ENCODE measurements at places on chromosomes 1 and 21. TPM values are rescaled to one million over a fixed set of nuclear protein-coding genes. Genes with fewer than 3 reads are reported as not detected.
A peak's percentile ranks its signal among the peaks of the same experiment; 100 is the strongest.

DNA sequence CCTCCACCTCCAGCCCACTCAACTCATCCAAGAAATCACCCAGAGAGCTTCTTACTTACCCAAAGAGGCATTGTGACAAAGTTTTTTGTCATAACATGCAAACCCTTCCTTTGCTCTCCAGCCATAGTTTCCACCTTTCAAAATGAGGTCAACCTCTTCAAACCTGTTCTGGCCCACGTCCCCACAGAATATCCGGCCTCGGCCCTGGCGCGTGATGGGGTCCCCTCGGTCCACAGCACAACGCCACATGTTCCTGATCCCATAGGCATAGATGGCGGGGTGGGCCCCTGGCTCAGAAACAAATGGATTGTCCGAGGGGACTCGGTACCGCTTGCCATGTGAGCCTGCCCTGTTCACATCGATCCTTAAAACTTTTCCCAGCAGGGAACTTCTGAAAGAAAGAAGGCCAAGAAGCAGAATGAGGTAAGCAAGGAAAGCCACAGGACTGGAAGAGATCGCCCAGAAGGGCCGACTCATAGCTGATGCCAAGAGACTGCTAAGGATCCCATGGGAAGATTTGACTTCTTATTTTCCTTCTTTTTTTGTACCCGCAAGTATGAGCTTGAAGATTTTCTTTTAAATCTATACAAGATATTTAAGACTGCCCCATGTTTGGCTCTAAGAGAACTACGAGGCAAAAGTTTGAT lies 7.8 kb downstream of the HHIPL2 start:
- no peak for DNase-seq

DNA sequence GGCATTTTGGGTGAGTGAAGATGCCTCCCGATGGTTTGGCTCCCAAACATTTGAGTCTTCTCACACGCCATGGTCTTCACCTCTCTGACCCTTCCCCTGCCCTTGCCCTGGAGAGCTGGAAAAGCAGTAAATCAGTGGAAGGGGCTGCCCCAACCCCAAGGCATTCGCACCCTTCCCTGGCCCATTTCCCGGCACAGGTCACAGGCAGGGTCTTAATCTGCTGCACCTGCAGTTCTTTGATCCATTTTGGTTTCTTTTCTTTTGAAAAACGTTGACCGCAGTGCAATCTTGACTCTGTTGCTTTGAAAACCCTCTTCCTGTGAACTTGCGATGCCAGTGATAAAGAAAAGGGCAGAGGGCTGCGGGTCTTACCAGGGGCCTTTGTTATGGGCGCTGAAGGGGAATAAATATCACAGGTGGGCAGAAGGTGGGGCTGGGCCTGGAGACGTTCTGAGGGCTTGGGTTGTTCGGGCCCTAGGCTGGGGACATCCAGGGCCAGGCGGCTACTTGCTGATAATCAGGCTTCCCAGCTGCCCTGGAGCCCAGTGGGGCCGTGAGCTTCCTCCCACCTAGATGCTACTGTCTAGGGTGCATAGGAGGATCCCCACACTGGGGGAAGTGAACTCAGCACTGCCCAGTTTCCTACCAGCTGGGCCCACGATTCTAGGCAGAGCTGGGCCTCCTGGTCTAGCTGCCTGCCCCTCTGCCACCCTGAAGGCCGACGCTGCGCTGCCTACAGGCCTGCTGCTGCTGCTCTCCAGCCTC lies 38.6 kb upstream of the EPS8L3 start:
- DNase-seq, result no peak

GRCh38 chr1:25431955-25432719 lies 1.4 kb downstream of the MACO1 start:
- DNase-seq, result no peak

GRCh38 chr1:150159550-150159949 lies 9.8 kb downstream of the PLEKHO1 start:
- DNase-seq, result no peak

DNA sequence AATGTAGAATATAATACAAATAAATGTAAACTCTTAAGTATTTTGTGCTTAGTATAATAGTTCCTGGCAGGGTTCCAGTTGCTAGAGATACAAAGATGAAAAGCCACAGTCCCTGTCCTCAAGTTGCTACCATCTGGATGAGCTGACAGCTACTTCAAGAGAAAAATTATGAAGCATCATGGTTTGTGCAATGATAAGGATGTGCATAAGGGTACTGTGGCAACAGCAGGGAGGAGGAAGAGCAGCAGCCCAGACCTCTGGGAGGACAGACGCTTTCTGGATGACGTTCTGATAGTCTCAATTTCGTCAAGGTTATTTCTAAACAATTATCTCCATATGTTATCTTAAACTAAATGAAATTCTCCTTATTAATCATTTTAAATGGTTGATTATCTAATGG lies 198.9 kb downstream of the NTNG1 start:
- DNase-seq, result no peak

GRCh38 chr1:16249596-16250241 lies 12.7 kb upstream of the CPLANE2 start:
- DNase-seq, result peak; percentile 57

- no peak for DNase-seq
These were observed 44.0 kb downstream of the OR10J1 start for GRCh38 chr1:159483501-159483900.

- no peak for DNase-seq
These were observed 143.6 kb upstream of the CD34 start for GRCh38 chr1:208054485-208054884.

DNA sequence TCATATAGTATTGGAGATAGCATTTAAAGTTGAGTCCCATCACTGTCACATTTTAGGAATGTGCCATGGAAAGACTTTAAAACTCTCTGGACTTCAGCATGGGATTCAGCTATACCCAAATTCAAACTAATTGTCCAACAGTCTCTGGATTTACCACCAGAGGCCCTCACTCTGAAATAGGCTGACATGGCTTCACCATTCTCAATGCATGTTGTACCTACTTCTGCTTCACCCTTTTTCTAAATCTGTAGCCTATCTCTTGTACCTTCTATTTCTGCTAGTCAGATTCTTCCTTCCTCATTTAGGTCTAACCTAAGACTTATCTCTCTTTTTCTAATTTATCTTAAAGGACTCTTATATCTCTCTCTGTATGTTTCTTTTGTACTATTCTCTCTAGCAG lies 512.7 kb upstream of the ZRANB2 start:
- no peak for DNase-seq

- no peak for DNase-seq
These were observed 2.8 kb upstream of the ADORA1 start for GRCh38 chr1:203124546-203125317.

DNA sequence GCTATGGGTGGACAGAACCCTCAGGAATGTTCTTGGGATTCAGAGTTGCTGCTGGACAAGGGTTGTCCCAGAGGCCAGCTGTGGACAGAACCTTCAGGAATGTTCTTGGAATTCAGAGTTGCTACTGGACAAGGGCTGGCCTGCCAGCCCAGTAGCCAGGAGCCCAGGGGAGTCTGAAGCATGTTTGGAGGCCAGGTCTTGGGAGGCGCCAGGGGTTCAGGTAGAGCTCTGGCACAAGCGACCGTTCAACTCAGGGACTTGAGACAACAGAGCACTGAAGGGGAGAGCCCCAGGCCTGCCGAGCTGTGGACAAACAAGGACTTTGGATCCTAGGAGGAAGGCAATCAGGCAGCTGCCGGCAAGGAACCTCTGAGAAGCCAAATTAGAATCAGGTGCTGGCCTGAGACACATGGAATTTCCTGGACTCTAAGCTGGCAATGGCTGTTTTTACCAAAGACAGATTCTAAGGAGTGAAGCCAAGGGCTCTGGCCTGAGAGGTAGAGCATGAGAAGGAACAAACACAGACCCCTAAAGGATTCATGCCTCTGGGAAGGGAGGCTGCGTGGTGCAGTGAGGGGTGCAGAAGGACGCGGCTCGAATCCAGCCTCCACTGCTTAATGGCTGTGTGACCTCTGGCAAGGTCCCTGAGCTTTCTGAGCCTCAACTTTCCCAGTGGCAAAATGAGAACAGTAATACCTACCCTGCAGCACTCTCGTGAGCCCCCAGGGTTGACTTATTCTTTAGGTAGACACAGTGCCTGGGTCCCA lies 13.4 kb downstream of the PLA2G5 start:
- no peak for DNase-seq

DNA sequence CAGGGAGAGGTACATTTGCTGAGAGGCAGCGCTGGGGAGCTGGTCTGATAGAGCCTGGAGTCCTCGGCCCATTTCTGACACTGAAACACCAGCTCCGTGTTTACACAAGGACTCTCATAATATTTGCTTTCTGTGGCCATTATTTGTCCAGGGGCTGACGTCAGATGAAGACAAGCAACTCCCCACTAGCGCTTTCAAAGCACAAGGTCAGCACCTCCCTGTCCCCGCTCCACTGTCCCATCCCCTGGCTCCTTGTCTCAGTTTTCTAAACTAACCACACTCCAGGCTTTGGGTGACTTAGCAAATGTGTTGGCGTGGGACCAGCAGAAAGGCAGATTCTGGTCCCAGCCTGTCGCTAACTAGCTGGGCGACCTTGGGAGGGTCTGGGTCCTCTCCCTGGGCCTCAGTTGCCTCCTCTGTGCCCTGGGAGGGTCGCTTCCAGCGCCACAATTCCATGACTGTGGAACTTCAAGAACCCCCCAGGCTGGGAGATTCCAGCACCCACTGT lies 37.4 kb upstream of the ZBTB40 start:
- DNase-seq, result no peak

- no peak for DNase-seq
These were observed 138.1 kb downstream of the NR5A2 start for GRCh38 chr1:200165493-200166220.

DNA sequence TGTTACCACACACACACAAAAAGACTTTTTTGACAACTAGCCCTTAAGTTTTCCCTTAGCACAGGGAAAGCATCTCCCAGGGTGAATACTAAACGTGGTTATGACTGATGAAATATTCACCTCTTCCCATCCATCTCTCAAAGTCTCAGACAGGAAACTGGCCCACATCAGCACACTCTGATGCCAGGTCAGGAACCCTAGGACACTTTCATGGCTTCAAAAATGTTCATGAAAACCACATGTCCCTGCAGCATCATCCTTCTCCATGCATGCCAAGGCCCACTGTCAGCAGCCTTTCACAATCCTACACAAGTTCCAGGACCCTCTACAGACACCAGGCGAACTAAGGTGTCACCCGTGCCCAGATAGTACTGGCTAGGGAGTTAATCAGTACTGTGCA lies 68.7 kb downstream of the DNTTIP2 start:
- peak; percentile 30 for DNase-seq

GRCh38 chr1:12600880-12601633 lies 17.0 kb downstream of the DHRS3 start:
- no peak for DNase-seq

- no peak for DNase-seq
These were observed 47.9 kb downstream of the AGPAT3 start for GRCh38 chr21:43912910-43913309.

DNA sequence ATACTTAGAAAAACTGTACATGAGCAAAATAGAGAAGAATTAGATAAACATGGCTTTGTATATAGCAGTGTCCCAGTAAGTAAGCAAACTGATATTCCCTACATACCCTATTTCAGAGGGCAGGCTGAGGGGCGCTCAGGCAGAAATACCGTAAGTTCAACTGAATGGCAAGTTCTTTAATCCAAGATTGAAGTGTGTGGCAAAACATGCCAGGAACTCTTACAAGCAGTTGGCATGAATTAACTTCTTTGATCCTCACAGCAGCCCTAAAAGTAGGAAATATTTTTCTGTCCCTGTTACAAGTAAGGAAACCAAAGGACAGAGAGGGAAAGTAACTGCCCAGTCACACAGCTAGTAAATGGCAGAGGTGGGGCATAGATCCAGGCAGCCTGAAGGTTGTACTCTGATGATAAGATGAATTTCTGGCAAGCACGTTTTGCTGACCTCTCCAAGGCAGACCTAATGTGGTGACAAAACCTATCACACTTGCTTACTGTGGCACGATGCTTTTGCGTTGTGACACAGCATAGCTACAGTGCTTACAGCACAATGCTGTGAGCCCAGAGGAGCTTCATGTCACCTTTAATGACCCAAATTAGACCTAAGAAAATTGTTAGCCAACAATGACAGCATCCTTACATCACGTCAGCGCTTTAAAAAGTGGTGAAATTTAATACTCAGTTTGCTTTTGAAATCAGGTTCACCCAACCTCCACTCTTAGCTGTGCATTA lies 35.0 kb upstream of the THEM4 start:
- DNase-seq, result no peak

DNA sequence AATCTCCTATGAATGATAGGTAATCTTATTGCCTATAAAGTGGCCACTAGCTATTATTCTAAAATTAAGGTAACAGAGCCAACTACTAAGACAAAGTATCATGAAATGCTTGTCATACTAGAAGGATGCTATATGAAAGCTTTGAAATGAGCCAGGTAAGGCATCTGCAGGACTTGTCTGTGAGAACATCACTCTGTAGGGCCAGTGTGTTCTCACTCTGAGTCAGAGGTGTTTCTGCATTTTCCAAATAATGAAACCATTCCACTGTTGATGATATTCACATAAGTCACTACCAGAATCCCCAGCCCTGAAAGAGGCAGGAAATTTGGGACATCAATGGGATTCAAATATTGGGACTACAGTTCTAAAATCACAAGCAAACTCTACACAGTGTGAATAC lies 25.8 kb upstream of the GBP5 start:
- DNase-seq, result no peak

DNA sequence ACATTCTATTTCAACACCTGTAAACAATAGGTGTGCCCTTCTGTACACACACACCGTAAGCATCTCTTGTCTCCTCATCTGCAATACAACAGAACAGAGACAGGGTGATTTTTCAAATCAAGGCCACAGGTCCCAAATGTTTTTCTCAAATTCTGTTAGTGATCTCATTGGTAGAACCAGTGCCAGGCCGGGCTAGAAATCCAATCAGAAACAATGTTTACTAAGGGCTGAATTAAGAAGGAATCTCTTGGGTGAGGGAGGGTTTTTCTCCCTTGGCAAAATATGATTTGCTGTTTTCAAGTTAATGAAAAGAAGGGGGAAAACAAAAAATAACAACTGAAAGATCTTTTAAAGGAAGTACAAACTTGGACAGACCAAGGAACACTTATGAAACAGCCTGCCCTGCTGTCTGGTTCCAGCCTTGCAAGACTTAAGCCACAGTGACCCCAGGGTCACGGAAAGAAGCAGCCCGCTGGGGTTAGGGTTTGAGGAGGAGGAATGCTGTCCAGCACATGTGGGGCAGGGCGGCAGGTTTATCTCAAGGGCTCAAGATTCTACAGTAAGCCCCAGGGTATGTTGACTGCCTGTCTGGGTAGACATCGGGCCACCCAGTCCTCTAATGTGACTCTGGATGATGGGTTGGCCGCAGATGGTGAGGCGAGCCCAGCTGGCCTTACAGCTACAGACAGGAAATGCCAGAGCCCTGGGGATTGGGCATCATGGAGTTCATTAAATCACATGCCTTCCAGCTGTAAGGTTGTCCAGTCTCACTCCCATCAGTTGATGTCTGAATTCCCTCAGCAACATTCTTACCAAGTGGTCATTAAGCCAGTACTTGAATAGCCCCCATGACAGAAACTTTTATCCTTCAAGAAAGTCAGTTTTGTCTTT lies 73.3 kb upstream of the SLC44A3 start:
- no peak for DNase-seq

OPRD1 gene
- not detected for polyA plus RNA-seq

CDC20 gene
- polyA plus RNA-seq, result 58.4 TPM

CNKSR1 gene
- 0.23 TPM for polyA plus RNA-seq

TRIM63 gene
- polyA plus RNA-seq, result not detected

ZNF648 gene
- polyA plus RNA-seq, result not detected

KISS1 gene
- polyA plus RNA-seq, result 25.7 TPM

KIAA1614 gene
- polyA plus RNA-seq, result 7.3 TPM

BRINP2 gene
- polyA plus RNA-seq, result 0.02 TPM

Data from BJ (cell line).